Vagina (tissue), 2 donors: ENCODE measurements at places on chromosomes 3 and 15.
A peak's percentile ranks its signal among the peaks of the same experiment; 100 is the strongest.

GRCh38 chr3:84318273-84318809, 640.4 kb upstream of the CADM2 start:
- H3K4me3 ChIP-seq = no peak overlapping the region
- DNase-seq = no peak
- H3K4me1 ChIP-seq = no peaks in the 10 kb centered on the region
- no peaks in the 10 kb centered on the region for H3K27me3 ChIP-seq
- H3K36me3 ChIP-seq = no peaks in the 10 kb centered on the region

DNA sequence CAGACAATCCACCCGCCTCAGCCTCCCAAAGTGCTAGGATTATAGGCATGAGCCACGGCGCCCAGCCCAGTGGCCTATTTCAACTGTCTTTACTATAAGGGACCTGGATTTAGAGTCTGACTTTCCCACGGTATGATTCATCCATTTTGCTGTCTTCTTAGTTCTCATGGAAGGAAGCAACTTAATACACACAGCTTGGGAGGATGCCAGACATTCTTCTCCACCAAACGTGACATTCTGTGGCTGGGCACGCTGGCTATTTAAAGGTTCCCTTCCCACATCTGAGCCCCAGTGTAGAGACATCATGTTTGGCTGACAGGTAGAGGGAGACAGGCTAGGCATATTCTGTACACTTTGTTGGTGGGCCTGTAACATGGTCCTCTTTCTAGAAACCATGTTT, 26.2 kb downstream of the FAM43A start:
- no peaks in the 10 kb centered on the region for H3K36me3 ChIP-seq
- H3K4me1 ChIP-seq = peaks cover 8% of the 10 kb centered on the region
- no peaks in the 10 kb centered on the region for H3K27me3 ChIP-seq
- no peak overlapping the region for H3K4me3 ChIP-seq
- DNase-seq = no peak

DNA sequence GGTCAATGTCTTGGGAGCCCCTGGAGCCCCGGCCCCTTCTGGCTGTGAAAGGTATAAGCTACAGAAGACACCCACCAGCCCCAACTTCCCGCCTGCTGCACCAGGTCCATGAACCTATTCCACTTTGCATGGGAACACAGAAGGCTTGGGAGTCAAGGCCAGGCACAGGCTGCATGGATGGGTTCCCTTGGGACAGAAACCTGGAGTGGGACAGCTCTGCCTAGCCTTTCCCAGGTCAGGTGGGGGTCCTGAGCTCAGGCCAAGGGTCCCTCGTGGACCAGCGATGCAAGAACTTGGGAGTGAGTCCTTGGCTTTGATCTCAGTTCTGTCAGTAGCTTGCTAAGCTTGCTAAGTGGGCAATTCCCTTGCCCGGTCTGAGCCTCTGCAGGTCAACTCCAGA, 25.0 kb downstream of the TKT start:
- no peak overlapping the region for H3K27ac ChIP-seq
- H3K4me1 ChIP-seq = peaks cover 3% of the 10 kb centered on the region
- no peak overlapping the region for H3K4me3 ChIP-seq
- peaks cover 8% of the 10 kb centered on the region for H3K36me3 ChIP-seq
- DNase-seq = no peak

GRCh38 chr15:80156176-80156720, 3.4 kb downstream of the FAH start:
- H3K27ac ChIP-seq = no peak overlapping the region
- no peak for DNase-seq
- no peak overlapping the region for H3K4me3 ChIP-seq

DNA sequence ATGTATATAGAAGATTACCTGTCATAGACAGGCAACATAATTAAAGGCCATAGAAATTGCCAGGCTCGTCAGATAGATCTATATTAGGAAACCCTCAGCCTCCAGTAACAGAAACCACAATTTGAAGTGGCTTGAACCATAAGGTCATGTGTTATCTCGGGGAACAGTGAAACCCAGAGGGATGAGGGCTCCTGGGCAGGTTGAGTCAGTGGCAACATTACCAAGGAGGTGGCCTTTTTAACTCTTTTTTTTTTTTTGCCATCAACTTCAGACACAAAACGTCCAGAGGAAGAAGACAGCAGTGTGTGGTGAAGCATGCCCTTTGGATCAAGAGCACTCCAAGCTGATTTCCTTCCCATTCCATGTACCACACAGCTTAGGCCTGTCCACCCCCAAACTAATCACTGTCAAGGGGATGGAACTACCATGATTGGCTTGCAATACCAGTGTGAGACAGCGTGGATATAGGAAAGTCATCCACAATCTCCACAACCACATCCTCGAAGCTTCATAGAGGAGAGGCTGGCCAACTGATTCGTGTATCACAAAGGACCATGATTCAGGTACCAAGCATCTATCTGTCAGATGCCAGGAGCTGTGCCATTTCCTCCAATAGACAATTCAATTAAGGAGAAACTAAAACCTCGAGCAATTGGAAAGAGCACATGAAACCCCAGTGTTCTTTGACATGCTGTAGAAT, 999 bp upstream of the KIF7 start:
- H3K4me3 ChIP-seq = no peak overlapping the region
- no peaks in the 10 kb centered on the region for H3K27me3 ChIP-seq
- H3K27ac ChIP-seq = no peak overlapping the region
- H3K36me3 ChIP-seq = no peaks in the 10 kb centered on the region
- peaks cover 12% of the 10 kb centered on the region for H3K4me1 ChIP-seq

- no peak overlapping the region for H3K27ac ChIP-seq
- H3K4me3 ChIP-seq = no peak overlapping the region
- no peaks in the 10 kb centered on the region for H3K27me3 ChIP-seq
- no peaks in the 10 kb centered on the region for H3K4me1 ChIP-seq
Measured at GRCh38 chr3:18237251-18238005, 187.7 kb downstream of the SATB1 start.

DNA sequence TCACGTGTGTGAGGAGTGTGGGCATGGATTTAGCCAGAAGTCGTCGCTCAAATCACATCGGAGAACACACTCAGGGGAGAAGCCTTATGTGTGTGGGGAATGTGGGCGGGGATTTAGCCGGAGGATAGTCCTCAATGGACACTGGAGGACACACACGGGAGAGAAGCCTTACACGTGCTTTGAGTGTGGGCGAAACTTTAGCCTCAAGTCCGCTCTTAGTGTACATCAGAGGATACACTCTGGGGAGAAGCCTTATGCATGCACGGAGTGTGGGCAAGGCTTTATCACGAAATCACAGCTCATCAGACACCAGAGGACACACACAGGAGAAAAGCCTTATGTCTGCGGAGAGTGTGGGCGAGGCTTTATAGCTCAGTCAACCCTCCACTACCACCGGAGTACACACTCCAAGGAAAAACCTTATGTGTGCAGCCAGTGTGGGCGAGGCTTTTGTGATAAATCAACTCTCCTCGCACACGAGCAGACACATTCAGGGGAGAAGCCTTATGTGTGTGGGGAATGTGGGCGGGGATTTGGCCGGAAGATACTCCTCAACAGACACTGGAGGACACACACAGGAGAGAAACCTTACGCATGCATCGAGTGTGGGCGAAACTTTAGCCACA, 28.1 kb downstream of the ZNF589 start:
- H3K4me1 ChIP-seq = peaks cover 31% of the 10 kb centered on the region
- peak overlapping the region; percentile 53 for H3K27ac ChIP-seq
- no peaks in the 10 kb centered on the region for H3K36me3 ChIP-seq
- H3K4me3 ChIP-seq = no peak overlapping the region
- H3K27me3 ChIP-seq = no peaks in the 10 kb centered on the region
- no peak for DNase-seq

- no peaks in the 10 kb centered on the region for H3K36me3 ChIP-seq
- H3K4me3 ChIP-seq = no peak overlapping the region
- H3K27me3 ChIP-seq = no peaks in the 10 kb centered on the region
Measured at GRCh38 chr15:96270581-96271172, 59.8 kb upstream of the NR2F2 start.

- H3K4me3 ChIP-seq = no peak overlapping the region
- no peak overlapping the region for H3K27ac ChIP-seq
- H3K36me3 ChIP-seq = no peaks in the 10 kb centered on the region
- H3K4me1 ChIP-seq = peaks cover 4% of the 10 kb centered on the region
Measured at GRCh38 chr3:4514916-4515315, 21.8 kb downstream of the ITPR1 start.
